Cerebellum (tissue), 4 donors: ENCODE measurements at places on chromosomes 11 and 22. TPM values are rescaled to one million over a fixed set of nuclear protein-coding genes. Genes with fewer than 3 reads are reported as not detected.

DNA sequence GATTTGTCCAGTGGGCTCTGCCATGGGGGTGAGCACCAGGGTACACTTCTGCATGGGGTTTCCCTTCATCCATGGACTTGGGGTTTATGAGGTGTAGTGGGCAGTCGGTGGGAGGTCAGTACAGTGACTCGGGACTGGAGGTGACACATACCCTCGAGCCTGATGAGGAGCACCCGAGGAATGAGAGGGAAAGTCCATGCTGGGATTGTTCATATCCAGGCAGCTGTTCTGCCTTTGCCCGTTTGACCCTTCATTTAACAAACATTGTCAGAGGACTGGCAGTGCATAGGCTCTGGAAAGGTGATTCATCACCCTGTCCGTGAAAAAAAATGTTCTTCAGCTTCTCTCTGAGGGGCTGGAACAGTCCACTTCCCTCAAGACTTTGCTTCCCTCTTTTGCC, 2.7 kb downstream of the NAV2 start:
- no peak for DNase-seq

The RAC2 gene
- 0.64 TPM for total RNA-seq

DNA sequence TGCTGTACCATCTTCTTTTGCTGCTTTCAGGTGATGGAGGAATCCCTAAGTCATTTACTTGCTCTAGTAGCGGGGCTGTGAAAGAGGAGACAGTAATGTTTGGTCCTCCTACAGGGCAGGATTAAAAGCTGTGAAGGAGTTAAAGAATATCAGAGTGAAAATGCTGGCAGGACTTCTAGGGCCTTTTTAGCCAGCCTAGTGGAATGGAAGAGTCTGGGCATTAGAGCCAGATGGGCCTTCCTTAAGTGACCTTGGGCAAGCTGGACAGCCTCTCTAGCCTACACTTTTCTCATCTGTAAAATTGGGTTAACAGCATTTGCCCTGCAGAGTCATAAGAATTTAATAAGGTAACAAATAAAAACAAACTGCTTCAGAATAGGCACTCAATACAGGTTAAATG, 114.7 kb downstream of the RBFOX2 start:
- no peak for DNase-seq

DNA sequence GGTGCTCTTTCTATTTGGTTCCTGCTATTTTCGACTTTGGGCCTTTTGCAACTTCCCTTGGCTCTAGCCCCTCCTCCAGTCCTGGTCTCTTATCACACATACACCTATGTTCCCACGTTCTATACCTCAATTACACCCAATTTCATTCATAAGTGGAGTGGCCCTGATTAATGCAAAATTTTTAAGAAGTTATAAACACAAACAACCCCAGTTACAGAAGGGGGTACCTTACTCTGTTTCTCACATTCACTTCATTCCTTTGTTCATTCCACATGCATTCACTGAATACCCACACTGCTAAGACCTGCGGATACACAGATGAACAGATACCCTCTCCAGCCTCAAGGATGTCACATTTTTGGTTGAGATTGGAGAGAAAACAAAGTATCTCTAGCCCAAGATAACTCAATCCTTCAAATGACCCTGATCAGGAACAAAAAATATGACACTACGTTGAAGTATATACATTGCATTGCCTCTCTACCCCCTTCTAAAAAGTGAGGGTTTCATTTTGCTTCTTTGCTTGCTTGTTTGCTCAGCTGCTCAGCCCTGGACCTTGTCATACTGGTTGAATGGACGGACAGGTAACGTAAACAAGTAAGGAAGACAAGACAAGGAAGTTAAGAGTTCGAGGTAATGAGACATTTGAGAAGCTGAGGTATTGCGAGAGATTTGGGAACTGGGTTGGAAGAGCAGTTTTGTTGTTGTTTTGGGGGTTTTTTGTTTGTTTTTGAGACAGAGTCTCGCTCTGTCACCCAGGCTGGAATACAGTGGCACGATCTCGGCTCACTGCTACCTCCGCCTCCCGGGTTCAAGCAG, 3.6 kb upstream of the VPS37C start:
- no peak for DNase-seq

- DNase-seq, result no peak
Measured at GRCh38 chr11:98431463-98432359, 589.0 kb upstream of the CNTN5 start.

DNA sequence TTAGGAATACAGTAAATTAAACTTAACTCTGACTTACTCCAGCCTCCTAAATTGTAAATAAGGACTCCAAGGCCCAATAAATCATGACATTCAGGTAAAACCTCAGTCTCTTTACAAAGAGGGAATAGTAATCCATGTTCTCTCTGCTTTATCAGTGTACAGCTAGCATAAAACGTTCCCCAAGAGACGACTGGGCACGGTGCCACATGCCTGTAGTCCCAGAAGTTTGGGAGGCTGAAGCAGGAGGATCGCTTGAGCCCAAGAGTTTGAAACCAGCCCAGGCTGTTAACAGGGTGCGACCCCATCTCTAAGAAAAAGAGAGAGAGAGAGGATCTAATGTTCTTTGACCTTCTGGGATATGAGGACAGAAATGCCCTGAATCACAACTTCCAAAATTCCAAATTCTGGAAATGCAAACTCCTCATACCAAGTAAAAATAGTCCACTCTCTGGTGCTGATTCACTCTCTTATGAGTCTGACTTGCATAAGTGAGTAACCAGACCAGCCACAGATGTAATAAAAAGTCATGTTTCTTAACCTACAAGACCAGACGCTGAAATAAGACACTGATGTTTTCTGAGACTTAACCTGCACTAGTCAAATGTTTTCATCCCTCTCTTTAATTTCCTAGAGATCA, 25.5 kb downstream of the NNMT start:
- DNase-seq, result no peak

- DNase-seq, result no peak
Measured at GRCh38 chr11:1656670-1657069, 27.1 kb downstream of the KRTAP5-5 start.

GRCh38 chr11:86021377-86021776, 47.5 kb downstream of the PICALM start:
- no peak for DNase-seq

GRCh38 chr11:72225411-72225951, 914 bp downstream of the INPPL1 start:
- no peak for DNase-seq

The NXPE2 gene
- total RNA-seq, result 0.45 TPM
